CD4-positive, alpha-beta T cell treated with Interleukin-21 for 1 hour (primary cell): ENCODE measurements at places on chromosomes 12 and 14.

DNA sequence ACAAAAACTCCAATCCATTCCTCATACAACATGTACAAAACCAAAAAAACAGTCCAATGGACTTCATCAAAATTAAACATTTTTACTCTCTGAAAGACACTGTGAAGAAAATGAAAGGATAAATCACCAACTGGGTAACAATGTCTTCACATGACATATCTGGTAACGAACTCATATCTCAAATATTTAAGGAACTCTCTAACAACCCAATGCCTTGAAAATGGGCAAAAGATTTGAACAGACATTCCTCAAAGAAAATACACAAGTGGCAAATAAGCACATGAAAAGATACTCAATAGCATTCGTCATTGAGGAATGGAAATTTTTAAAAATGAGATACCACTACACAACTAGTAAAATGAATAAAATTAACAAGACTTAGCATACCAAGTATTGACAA lies 198.7 kb upstream of the RASSF8 start:
- no peak for DNase-seq

DNA sequence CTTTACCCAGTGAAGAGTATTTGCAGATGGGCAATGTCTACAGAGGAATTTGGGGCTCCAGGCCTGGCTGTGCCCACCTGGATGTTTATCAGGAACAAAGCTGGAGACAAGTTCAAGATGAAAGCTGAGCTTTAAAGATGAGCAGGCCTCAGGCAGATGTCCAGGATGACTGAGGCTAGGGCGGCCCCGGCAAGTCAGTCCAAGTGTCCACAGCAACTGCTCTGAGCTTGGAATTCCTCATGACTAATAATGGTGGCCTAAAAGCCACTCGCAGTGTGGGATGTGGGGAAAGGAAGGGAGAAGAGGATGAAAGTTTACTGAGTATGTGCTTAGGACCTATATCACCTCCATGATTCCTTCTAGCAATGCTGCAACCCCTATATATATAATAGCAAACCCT lies 128.2 kb upstream of the NOS1 start:
- no peak for DNase-seq

DNA sequence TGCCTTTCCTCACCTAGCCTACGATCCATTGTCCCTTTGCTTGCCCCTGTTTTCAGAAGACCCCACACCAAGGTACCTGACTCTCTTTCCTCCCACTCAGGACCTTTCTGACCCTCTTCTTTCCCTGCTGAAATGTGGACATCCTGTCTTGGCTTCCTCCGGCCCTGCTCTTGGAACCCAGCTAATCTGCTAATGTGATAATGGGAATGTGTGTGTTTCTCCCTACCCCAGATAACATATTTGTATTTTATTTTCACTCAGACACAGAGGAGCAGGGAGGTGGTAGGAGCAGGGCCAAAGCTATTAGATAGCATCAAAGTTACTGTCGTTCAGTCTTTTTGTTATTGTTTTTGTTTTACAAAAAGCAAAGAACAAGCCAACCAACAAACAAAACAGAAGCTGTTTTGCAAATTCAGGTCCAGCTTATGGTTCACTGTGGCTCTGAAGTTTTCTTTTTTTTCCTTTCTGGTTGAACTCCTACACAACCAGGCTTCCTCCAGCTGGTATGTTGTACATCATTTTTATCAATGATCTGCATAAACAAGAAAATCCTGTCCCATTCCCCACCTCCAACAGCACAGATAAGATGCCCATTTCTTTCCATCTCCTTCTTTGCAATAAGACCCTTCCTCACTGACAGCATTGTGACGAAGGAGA lies 137.3 kb downstream of the C12orf75 start:
- DNase-seq, result no peak

GRCh38 chr12:113359133-113359938 lies 949 bp downstream of the PLBD2 start:
- DNase-seq, result no peak

- no peak for DNase-seq
Measured at GRCh38 chr12:109677279-109677691, 36.3 kb upstream of the FAM222A start.

DNA sequence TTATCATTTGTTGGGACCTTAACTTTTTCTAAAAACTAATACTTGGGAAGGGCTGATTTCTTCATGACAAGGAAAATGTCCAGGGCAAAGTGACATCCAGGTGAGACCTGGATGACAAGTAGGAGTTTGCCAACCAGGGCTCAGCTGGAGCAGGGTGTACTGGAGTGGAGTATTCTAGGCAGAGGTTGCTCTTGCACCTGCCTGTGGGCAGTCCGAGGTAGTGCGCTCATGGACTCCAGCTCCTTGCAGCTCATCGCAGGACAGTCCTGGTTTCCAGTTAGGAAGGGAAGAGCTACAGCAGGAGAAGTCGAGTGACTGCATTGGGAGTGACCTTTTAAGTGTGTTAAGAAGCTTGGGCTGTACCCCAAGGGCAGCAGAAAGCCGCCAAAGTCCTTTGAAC lies 175.9 kb downstream of the PELI2 start:
- no peak for DNase-seq

GRCh38 chr14:25484906-25485305 lies 435.0 kb upstream of the STXBP6 start:
- DNase-seq, result no peak

DNA sequence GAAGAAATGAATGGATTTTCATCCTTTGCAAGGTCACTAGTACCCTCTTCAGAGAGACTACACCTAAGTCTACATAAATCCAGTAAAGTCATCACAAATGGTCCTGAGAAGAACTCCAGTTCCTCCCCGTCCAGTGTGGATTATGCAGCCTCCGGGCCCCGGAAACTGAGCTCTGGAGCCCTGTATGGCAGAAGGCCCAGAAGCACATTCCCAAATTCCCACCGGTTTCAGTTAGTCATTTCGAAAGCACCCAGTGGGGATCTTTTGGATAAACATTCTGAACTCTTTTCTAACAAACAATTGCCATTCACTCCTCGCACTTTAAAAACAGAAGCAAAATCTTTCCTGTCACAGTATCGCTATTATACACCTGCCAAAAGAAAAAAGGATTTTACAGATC lies 40.8 kb downstream of the SPATA7 start:
- DNase-seq, result no peak

DNA sequence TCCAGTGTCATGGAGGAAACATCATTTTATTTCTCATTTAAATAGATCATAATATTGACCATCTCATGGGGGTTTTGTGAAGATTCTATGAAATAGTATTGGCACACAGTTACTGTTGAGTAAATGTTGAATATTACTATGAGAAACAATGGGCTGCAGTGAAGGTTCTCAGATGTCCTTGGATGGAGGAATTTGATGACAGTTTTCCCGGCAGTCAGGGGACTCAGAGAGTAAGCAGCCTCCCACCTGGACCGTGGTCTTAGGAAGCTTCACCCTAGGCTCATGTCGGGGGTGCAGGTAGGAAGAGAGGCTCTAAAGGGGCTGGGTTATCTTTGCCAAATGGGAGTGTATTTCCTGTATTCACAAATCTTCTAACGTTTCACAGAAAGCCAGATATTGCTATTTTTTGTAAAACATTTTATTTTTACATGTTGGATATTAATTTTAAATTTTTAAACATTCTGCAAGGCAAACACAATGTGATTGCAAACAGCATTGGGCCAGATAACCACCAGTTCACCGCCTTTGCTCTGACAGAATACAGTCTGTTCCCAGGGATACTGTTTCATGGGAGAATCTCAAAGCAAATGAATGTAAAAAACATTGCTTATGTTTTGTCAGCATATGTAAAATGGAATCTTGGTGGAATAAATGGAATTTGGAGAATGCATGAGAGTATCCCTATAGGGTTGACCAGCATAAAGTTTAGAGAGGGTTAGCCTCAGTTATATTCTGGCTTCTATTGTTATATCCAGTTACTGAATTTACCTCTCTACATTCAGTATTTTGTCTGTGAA lies 380.8 kb upstream of the TMEM132C start:
- DNase-seq, result no peak

DNA sequence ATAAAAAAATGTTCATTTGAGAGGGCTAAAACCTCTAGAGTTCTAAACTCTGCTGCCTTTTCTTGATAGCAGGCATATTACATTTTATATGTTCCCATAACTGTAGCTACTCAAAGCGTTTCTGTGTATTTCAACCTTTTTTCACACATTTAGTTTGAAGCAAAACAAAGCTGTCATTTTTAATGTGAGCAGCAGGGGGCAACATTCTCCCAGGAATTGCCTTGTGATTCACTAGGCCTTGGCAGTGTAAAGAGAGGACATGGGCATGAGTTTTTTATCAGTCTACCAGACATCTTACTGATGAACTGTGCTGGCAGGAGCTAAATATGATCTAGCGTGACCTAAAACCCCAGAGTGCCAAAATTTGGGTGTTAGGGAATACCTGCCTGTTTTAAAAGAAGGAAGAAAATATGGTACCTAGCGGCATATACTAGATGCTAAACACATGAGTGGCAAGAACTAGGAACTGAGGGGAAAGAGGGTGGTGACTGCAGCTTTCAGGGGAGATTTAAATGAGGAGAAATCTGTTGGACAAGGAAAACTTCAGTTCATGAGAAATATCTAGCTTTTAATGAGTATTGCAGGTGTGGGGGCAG lies 65.3 kb downstream of the IFT43 start:
- peak; percentile 64 for DNase-seq

GRCh38 chr12:53327435-53328042 lies 6.1 kb upstream of the AAAS start:
- peak; percentile 18 for DNase-seq

DNA sequence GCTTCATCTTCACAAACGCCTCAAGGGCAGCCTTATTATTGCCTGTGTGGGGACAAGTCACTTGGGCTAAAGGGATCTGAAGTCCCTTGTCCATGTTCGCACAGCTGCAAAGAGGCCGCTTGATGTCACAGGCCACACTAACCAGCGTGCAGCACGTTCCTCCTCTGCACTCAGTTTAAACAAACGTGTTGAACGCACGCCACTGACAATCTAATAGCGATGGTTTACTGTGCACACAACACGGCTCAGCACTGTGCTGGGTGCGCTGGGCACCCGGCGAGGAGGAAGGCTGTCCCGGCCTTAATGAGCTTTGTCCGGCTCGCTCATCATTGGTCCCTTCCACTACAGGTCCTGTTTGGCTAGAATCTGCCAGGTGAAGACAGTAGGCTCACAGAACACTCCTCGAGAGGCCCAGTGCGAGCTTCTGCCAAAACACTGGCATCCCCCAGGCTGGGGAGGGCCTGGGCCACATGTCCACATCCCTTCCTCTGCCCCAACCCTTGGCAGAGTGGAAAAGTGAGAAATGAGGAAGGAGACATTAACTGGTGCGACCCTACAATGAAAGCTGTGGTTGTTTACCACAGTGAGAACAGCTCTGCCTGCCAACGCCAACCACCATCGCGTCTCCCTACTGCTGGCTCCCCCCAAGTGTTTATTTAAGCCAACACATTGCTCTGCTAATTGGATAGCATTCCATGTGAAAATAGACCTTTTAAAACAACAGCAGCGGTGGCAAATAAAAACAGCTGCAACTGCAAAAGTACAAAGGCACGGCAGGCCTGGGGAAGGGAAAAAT lies 113.2 kb downstream of the RBM19 start:
- no peak for DNase-seq

DNA sequence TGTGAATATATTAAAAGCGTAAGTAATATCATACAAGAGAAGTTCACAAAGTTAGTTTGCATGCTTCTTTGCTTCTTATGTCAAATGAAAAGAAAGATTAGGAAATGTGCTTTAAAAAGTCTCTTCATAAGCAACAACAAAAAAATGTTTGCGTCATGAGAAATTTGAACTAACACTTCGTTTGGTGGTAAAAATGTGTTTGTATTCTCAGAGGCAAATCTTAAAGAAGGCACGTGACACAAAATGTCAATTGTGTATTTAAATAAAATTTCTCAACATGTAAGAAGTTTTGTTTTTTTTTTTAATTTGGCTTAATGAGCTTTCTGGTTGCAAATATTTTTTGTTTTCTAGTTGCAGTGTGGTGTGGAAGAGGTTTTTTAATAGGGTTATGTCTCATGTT lies 93.8 kb downstream of the TMTC2 start:
- DNase-seq, result no peak

- DNase-seq, result no peak
Measured at GRCh38 chr14:32491416-32492016, 162.4 kb downstream of the AKAP6 start.

DNA sequence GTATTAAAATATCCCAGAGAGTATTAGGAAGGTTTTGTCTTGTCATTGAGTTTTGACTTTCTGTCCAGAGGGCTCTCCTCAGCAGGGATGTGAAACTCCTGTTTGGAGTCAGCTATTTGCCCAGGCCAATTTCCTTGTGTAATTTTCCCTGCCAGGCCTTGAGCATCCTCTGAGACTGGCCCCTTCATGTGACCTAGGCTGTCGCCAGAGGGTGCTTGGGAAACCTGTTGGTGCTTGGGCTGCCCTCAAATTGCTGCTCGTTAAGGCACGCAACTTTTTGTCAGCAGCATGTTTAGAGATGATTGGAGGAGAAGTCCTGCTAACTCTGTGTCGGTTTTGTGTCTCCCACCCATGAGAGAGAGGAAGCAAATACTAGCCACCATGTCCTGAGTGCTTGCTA lies 39.1 kb downstream of the IQSEC3 start:
- DNase-seq, result no peak

GRCh38 chr14:73721101-73721821 lies 7.1 kb upstream of the PNMA1 start:
- DNase-seq, result no peak

DNA sequence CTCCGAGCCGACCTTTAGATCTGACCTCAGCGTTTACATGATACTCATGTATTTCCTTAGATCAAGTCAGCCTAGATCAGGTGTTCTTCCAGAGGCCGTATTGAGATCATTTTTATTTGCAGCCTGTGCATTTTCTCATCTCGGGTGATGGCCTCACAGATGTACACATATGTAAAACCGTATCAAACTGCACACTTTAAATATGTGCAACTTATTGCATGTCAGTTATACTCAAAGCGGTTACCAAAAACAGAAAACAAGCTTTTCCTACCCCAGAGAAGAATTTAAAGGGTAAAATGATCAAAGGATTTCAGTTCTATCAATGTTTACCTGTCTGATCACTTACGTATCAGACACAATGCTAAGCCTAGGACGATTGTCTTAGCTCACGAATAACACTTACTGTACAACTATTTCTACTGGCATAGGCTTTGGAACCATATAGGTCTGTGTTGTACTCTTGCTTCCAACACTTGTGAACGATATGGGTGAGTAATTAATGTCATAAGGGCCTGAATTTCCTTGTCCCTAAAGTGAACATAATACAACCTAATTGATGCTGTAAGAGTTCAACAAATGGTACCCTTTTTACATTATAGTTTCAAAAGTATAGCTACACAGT lies 628 bp upstream of the LLPH start:
- DNase-seq, result no peak

GRCh38 chr12:32454075-32454474 lies 54.7 kb downstream of the FGD4 start:
- no peak for DNase-seq

GRCh38 chr12:12447236-12447635 lies 90.4 kb downstream of the BORCS5 start:
- DNase-seq, result no peak
